Uterus (tissue), 4 donors: ENCODE measurements at places on chromosomes 6 and 20. TPM values are rescaled to one million over a fixed set of nuclear protein-coding genes. Genes with fewer than 3 reads are reported as not detected.
A peak's percentile ranks its signal among the peaks of the same experiment; 100 is the strongest.

DNA sequence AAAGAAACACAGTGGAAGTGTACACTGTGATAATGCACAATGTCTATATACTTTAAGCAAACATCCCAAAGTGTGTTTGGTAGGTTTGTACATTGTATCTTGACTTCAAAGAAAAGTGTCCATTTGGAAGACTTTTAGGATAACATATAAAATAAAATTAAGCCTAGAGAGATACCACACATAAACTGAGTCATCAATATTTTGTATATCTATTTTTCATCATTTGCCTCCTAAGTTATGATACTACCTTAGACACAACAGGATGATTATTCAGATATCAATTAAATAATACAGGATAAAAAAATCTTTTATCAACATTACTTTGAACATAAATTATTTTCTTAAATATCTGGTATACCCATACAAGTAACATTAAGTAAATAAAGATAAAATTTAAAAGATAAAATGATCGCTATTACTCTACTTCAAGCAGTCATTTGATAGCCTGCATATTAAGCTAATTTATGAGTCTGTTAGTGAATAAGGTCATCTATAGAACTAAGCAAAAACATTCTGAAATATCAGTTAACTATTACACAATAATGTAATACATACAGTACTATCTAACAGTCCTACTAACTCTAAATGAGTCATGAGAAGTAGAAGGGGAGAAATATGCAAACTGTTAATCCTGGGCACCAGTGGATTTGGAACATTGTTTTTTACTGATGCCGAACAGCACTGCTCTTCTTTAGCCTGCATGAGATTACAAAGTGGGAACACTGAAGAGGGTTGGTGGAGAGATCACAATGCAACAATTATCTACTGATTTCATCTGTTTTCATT, 158.4 kb upstream of the SIM1 start:
- DNase-seq: no peak

- DNase-seq: no peak
These were observed 33.8 kb upstream of the HLA-G start for GRCh38 chr6:29793796-29794195.

GRCh38 chr6:16243055-16243454, 4.7 kb downstream of the GMPR start:
- DNase-seq: no peak

GRCh38 chr6:129486327-129486726, 223.7 kb downstream of the ARHGAP18 start:
- DNase-seq: no peak

- DNase-seq: no peak
These were observed 2.7 kb downstream of the FBXO9 start for GRCh38 chr6:53067849-53068361.

The TDRD6 gene
- total RNA-seq: 0.26 TPM

The TRIM10 gene
- total RNA-seq: not detected

The HLA-G gene
- 0.52 TPM for total RNA-seq

The ZFP57 gene
- not detected for total RNA-seq

The CTAGE9 gene
- not detected for total RNA-seq

DNA sequence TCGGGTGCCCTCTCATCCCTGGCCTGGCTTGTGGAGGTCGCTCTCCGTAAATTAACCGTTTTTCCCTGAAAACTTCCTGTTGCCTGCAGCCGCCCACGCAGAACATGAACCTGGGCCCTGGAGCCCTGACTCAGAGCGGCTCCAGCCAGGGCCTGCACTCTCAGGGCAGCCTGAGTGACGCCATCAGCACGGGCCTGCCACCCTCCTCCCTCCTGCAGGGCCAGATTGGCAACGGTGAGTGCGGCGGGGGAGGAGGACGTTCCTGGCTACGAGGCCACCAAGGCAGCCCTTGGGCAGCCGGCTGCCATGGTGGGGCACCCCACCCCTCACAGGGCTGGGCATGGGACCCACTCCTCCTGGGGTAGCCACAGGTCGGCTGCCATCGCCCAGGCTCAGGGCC, 17.8 kb downstream of the SS18L1 start:
- DNase-seq: no peak

The PAK5 gene
- not detected for total RNA-seq

GRCh38 chr20:47700327-47700726, 85.0 kb downstream of the SULF2 start:
- no peak for DNase-seq

GRCh38 chr6:815348-815738, 122.4 kb upstream of the EXOC2 start:
- no peak for DNase-seq

DNA sequence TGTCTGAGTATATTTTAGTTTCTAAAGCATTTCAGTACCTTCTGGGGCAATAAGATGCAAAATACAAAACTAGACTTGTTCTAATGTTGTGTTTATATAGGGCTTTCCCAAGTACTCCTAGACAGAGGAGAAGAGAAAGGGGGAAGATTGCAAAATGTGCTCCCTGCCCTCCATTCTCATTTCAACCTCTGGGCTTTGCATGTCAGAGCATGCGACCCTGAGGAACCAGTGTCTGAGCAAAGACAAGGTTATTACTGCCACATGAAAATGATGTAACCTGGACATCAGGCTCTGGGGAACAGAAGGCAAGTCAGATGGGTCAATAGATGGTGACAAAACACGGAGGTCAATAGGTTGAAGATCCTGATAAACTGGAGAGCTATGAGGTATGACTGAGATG, 253.5 kb upstream of the TCF21 start:
- no peak for DNase-seq

The KIF25 gene
- total RNA-seq: not detected

- no peak for DNase-seq
These were observed 170.2 kb upstream of the ZNF217 start for GRCh38 chr20:53763707-53764414.

The FAM8A1 gene
- total RNA-seq: 42.6 TPM

GRCh38 chr6:109632405-109632804, 58.6 kb downstream of the AK9 start:
- no peak for DNase-seq

DNA sequence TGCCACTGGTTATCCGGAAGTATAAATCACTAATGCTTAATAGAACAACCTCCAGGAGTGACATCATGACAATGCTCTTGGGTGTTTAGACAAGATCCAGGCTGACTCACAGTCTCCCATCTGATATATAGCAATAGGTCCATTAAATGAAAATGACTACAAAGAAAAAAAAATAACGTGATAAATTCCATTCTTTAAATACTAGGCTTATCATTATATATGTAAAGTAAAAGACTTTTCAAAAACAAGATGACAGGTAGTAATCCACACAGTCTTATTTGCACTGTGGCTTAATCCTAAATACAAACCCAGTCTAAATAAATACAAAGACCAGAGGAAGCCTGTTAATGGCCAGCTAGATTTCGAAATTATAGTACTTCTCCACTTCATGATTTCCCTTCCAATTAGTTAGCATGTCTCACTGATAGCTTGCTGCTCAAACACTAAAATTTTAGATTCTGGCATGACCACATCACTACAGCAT, 149.1 kb upstream of the BEND3 start:
- DNase-seq: no peak

DNA sequence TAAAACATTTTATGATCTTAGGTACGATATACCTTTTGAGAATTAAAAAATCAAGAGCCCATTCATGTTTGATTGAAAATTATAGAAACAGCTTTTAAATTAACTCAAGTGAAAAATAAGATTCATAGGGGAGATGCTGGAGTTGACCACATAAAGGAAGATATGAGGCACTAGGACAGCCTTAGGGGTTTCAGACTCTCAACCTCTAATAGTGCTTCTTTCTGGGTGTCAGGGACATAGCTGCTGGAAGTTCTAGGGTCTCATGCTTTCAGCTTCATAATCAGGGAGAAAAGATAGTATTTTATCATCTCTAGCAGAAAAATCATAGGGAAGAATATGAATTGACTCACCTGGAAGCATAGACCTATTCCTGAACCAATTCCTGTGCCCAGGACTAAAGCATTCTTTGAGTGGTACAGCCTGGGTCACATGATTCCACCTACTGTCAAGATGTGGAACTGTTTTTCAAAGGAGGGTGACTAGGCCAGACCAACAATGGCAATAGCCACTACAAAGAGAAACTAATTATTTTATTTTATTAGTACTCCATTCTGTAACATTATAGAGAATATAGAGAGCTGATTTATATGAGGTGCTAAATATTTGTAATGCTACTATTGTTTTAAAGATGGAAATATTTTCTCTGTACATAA, 27.8 kb upstream of the CENPW start:
- DNase-seq: no peak

The CNBD2 gene
- not detected for total RNA-seq

GRCh38 chr6:18579869-18580268, 192.7 kb downstream of the RNF144B start:
- no peak for DNase-seq

DNA sequence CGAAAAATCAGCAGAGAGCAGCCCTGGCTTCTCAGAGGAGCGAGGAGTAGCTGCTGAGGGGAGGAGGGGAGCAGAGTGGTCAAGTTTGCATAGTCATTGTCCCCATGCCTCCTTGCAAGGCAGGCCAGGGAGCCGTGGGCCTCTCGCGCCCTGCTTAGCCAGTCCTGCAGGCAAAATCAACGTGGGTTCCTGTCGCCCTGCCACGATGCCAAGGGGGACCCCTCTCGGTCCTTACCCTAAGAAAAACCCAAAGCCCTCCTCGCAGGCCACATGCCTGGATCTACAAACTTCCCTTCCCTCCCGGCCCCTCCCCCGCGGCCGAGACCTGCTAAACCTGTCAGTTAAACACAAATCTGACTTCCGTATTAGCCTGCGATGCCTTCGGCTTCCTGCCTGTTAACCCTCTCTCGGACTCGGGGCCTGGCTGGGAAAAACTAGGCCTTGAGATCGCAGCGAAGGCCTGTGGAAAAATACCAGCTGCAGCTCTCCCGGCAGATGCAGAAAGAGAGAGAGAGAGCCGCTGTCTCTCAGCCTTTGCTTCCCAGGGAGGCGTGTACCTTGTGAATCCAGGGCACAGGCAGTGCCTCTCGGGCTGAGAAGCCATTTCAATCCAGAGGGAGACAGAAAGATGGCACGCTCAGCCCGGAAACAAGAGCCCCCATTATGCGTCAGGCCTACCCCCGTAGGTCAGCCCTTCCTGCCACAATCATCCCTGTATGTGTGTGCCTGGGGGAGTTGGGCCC, 968 bp upstream of the ZMYND8 start:
- peak; percentile 90 for DNase-seq

- DNase-seq: no peak
These were observed 13.7 kb downstream of the PXT1 start for GRCh38 chr6:36428911-36429310.

GRCh38 chr6:84556541-84557335, 207.7 kb downstream of the TBX18 start:
- no peak for DNase-seq

DNA sequence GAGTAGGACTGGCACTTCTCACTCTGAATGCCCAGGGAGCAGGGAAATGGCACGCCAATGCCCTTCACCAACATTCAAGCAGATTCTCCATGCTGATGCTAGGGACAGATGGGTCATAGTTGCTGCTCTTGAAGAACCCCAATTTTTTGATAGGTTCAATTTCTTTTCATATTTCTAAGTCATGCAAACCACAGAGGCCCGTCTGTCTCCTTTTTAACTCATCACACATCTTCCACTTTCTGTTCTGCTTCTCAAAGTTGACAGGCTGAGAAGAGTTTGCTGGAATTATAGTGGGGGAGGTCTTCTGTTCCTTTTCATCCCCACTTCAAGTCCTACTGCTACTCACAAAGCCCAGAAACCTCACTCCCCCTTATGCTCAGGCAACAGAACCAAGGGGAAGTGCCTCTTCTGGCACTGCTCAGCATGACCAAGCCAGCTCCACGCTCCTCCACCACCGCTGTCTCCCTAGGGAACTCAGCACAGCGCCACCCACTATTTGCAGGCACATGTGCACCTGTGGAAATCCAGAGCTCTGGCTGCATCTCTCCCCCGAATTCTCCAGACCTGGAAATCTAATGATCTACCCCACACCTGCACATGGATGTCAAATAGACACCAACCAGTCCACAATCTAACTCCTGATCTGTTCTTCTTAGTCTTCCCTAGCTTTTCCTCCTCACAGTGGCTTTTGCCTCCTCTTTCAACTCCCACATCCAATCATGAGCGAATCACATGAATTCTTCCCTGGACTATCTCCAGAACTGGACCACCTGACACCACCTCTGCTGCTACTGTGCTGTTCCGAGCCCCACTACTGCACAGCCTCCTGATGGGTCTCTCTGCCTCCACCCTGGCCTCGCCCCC, 10.7 kb downstream of the ZBTB24 start:
- DNase-seq: no peak

The NRSN1 gene
- total RNA-seq: not detected

- no peak for DNase-seq
These were observed 108.4 kb downstream of the ARID1B start for GRCh38 chr6:156885562-156885961.

DNA sequence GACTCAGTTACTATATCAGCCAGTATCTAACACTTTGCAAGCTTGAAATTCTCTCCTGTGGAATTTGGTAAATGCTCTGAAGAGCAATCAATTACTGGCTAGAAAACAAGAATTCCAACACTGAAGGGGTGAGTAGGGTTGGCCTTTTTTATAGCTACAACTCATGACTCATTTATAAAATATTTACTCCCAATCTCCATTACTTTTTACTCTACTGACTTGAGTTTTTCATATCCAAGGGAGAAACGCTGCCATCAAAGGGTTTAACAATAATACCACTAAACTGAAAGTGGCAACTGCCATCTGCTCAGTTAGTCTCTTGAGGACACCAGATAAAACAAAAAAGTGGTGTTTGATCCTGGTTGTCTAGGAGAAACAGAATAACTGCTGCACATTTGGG, 203.1 kb downstream of the UBE3D start:
- DNase-seq: no peak
